Nephron progenitor cell (in vitro differentiated cells): ENCODE measurements at places on chromosomes 1 and 21.
A peak's percentile ranks its signal among the peaks of the same experiment; 100 is the strongest.

DNA sequence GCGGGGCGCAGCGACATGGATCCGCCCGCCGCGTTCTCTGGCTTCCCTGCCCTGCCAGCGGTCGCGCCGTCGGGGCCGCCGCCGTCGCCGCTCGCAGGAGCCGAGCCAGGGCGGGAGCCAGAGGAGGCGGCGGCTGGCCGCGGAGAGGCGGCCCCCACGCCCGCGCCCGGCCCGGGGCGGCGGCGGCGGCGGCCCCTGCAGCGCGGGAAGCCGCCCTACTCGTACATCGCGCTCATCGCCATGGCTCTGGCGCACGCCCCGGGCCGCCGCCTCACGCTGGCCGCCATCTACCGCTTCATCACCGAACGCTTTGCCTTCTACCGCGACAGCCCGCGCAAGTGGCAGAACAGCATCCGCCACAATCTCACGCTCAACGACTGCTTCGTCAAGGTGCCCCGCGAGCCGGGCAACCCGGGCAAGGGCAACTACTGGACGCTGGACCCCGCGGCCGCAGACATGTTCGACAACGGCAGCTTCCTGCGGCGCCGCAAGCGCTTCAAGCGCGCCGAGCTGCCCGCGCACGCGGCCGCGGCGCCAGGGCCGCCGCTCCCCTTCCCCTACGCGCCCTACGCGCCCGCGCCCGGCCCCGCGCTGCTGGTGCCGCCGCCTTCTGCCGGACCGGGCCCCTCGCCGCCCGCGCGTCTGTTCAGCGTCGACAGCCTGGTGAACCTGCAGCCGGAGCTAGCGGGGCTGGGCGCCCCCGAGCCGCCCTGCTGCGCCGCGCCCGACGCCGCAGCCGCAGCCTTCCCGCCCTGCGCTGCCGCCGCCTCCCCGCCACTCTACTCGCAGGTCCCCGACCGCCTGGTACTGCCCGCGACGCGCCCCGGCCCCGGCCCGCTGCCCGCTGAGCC, 459 bp downstream of the FOXE3 start:
- peak; percentile 56 for DNase-seq

GRCh38 chr1:162353078-162353477, 23.6 kb downstream of the SPATA46 start:
- no peak for DNase-seq

- no peak for DNase-seq
Measured at GRCh38 chr1:29966526-29967045, 730.3 kb downstream of the PTPRU start.

GRCh38 chr1:14529475-14529874, 69.0 kb upstream of the KAZN start:
- DNase-seq: no peak

GRCh38 chr1:177847843-177848242, 122.0 kb downstream of the SEC16B start:
- DNase-seq: no peak
